Activated T-helper 1 cell treated with anti-CD3 and anti-CD28 coated beads, Interleukin-2, amount 50 U/mL, for 16 hours (primary cell): ENCODE measurements at places on chromosomes 7 and 10.

DNA sequence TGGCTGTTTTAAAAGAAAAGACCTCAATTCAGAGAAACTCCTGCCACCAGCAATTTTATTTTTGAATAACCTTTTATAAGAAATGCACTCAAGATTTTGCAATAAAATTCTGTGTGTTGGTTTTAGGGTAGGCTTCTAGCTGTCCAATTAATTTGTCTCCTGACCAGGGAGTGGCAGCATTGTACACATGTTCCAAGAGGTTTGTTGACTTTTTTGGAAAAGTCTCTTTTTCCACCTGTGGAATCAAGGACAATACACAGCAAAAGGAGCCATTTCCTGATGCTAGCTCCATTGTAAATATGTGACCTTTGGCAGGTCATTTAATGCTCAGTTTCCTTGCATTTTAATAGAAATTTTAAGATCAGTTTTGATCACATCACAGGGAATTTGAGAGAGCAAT, 1.8 kb downstream of the GIMAP5 start:
- no peak for DNase-seq

DNA sequence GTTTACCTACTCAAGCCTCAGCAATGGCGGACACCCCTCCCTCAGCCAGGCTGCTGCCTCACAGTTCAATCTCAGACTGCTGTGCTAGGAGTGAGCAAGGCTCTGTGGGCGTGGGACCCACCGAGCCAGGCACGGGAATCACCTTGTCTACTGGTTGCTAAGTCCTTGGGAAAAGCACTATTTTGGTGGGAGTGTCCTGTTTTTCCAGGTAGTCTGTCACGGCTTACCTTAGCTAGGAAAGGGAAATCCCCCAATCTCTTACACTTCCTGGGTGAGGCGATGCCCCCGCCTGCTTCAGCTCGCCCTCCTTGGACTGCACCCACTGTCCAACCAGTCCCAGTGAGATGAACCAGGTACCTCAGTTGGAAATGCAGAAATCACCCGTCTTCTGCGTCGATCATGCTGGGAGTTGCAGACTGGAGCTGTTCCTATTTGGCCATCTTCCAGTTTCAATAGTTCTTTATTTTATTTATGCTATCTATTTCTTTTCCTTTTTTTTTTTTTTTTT, at the start of gene HYAL4:
Gene HYAL4, plus strand, starts transcription at position 458 of the 508 bp plus-strand sequence. CDS start 23,105 bp downstream, outside the sequence.
- no peak for DNase-seq

DNA sequence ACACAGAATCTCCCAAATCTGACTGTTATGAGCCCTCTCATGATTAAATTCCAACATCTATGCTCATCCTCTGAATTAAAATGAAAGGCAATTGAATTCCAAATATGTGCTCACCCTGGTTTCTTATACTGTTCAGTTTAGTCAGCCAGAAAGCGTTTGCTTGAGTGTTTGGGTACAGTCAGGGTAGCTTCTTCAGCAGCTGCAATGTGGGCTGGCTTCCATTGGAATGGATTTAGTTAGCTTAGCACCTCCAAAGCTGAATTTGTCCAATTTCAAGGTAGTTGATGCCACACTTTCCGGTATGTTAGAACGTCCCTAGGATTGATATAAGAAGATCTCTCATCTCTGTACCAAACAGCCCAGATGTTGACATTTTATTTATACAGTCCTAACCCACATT, 9.3 kb downstream of the KLHL7 start:
- DNase-seq = no peak

GRCh38 chr7:136036336-136036735, 59.2 kb upstream of the MTPN start:
- DNase-seq = no peak

DNA sequence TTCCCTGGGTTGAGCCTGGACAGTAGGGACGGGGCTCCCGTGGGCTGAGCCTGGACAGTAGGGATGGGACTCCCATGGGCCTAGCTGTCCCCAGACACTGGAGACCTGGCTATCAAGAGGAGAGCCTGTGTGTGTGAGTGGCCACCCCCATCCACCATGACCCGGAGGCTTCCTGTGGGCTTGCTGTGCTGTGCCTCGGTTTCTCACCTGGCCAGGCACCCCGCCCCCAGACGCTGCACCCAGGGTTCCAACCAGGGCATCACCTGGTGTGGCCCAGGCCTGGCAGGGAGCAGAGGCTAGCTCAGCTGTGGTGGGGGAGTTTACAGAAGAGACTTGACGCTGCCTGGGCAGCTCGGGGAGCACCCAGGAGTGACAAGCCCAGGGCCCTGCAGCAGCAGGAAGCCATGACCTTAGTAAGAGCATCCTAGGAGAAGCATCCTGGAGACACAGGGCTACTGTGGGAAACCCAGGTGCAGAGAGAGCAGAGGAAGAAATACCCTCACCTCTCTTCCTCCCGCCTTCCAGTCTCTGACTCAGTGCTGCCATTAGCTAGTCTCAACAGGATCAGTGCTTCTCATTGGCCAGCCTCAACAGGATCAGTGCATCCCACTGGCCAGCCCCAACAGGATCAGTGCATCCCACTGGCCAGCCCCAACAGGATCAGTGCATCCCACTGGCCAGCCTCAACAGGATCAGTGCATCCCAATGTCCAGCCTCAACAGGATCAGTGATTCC, 61.0 kb downstream of the PDGFA start:
- DNase-seq = no peak

DNA sequence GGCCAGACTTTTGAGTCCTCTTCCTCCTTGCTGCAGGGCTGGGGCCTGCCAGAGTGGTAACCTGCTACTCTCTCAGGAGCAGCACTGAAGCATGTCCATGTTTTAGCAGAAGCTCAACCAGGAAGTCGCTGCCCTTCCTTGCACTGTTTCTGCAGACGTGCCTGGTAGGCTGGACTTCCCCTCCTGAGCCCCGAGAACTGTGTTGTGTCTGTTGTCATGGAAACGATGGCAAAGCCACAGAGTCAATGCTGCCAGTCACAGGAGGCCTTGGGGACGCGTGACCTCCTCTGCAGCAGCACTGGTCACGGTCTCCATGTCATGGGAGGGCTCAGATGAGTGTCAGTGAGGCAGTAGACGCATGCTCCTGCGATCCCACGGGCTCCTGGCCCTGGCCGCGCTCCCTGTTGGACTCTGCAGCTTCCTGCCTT, 145.5 kb downstream of the FANK1 start:
- DNase-seq = no peak

GRCh38 chr10:63421591-63421990, 44.2 kb downstream of the JMJD1C start:
- no peak for DNase-seq

DNA sequence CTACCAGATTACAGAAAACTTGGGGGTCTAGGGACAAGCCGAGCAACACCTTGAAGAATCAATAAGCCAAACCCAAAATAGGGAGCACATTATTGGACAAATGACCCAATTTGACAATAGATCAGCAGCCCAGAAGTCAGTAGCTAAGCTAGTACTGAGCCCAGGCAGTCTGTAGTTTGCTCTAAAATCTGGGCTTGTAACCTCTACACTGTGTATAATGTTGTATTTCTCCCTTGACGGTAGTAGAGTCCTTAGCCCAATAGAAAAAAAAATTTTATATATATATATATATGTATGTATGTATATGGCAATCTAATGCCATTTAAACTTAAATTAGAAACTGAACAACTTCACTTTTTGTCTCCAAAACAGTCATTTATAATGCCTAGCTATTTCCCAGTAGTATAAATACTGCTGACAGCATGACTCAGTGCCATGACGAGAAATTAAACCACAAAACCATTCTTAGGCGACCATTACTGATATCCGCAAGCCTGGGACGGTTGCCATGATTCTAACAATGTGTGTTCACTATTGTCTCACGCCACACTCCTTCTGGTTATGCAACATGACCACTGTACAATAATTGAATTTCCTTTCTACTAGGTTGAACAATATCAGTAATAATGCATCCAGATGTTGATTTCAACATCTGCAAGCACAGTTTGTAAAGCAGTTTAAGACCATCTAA, 110.5 kb downstream of the IPMK start:
- no peak for DNase-seq

DNA sequence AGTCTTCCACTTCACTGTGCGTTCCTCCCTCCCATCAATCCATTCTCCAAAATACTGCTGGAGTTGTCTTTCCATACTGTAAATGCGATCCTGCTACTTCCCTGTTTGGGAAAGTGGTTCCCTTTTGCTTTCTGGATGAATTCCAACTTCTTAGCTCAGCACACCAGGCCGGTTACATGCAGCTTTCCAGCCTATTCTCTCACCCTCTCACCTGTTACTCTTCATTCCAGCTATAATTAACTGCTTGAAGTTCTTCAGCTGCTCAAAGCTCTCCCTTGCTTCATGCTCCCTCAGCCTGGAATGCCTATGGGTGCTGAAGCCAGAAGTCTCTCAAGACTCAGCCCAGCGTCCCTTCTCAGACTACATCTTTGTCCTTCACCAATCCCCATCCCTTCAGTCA, 6.0 kb upstream of the ZNRF2 start:
- no peak for DNase-seq

DNA sequence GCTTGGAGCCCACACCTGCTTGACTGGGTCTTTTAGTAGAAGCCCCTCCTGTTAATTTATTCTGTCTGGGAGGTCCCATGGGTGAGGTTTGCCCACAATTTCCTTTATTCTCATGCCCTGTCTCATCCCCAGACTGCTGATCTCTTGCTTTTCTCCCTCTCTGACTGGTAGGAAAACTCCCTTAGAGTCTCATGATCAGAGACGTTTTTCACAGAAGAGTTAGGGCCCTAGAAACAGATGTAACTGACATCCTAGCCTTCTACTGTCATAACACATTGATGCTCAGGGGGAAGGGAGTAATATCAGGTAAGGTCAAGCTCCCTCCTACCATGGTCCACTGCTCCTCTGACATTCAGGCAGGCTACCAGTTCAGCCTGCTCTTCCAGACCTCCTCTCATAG, 43.7 kb upstream of the WASL start:
- DNase-seq = no peak

DNA sequence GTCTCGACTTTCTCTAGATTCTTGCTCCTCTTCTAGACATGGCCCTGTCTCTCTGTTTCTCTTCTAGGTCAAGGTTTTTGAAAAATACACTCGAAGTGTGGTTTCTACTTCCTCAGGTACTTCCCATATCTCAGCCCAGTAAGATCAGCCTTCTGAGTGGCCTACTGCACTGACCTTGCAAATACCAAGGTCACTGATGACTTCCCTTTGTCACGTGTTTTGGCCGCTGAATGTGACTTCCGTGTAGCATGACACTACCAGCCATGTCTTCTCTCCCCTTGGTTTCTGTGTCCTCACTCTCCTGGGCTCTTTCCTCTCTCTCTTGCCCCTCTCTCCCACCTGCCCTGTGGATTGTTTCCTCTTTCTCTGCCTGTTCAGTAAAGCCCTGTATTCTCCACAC, 7.9 kb upstream of the WIPF3 start:
- DNase-seq = no peak

GRCh38 chr7:84629216-84629615, 434.6 kb upstream of the SEMA3A start:
- DNase-seq = no peak

- DNase-seq = no peak
Measured at GRCh38 chr7:156560696-156561095, 79.9 kb upstream of the RNF32 start.
